SHP77 (cell line): ENCODE measurements at places on chromosomes 2 and 18.
A peak's percentile ranks its signal among the peaks of the same experiment; 100 is the strongest.

DNA sequence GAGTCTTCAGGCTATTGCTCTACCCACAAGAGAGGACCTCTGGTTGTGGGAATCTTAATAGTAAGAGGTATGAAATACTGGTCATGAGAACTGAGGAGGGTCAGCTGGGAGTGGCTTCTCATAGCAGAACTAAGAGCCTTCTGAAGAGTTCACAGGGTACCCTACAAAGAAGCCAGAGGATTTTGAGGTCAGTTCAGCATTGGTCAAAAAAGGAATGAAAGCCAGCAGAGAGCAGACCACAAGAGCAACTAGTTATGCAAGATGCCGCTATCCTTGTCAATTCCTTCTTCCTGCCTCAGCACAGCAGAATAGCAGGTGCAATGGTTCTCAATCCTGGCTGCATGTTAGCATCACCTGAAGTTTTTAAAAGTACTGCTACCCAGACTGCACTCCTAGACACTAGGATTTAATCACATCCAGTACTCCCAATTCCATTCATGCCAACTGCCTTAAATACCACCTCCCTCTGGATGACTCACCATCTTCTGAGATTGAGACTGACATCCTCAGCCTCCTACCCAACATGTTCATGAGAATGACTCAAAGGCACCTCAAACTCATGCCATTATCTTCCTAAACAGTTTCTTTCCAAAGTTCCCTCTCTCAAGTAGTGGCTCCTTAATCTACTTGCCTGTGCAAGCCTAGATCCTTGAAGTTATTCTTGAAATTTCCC, 81.0 kb upstream of the RBMS1 start:
- no peak for DNase-seq

DNA sequence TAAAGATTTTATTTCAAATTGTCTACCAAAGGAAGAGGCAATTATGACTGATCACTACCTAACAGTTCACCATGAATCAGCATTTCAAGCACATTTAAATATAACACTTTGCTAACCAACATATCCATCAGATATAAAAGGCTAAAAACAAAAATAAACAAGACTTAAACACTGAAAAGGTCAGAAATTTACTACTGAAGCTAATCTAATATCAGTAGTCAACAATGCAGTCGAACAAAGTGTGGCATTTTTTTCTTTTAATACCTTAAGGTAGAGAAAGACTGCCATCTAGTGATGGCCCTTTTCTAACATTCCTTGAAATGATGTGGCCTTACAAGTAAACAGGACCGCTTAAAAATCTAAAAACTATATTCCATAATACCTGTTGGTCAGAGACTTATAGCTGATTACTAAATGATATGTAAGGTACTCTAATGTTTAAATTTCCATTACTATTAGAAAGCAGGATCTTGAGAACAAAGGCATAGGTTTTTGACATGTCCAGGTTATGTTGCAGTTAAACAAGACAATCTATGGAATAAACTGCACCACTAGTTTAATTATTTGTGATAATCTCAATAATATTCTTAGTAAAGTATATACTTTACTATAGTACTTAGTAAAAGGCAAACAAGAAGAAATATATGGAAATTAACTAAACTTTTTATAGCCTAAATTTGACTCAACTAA, 80.0 kb downstream of the EXOC6B start:
- peak; percentile 40 for DNase-seq

- DNase-seq, result no peak
These were observed 90.0 kb upstream of the TAF1B start for GRCh38 chr2:9753276-9753600.

DNA sequence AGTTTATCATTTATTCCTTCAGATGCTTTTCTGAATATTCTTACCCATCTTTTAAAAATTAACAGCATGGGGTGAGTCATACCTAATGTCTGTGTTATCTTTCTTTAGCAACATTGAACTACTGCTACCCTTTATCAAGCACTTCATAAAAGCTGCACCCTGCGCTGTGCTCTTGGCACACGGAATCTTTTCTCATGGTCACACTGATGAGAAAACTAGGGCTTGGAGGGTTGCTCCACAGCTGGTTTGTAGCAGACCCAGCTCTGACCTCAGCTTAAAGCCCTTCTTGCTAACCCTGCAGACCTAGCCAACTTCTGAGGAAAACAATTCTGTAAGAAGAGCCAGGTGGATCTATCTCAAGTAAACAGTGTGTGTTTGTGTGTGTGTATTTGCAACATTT, 106.3 kb downstream of the RNF144A start:
- no peak for DNase-seq

DNA sequence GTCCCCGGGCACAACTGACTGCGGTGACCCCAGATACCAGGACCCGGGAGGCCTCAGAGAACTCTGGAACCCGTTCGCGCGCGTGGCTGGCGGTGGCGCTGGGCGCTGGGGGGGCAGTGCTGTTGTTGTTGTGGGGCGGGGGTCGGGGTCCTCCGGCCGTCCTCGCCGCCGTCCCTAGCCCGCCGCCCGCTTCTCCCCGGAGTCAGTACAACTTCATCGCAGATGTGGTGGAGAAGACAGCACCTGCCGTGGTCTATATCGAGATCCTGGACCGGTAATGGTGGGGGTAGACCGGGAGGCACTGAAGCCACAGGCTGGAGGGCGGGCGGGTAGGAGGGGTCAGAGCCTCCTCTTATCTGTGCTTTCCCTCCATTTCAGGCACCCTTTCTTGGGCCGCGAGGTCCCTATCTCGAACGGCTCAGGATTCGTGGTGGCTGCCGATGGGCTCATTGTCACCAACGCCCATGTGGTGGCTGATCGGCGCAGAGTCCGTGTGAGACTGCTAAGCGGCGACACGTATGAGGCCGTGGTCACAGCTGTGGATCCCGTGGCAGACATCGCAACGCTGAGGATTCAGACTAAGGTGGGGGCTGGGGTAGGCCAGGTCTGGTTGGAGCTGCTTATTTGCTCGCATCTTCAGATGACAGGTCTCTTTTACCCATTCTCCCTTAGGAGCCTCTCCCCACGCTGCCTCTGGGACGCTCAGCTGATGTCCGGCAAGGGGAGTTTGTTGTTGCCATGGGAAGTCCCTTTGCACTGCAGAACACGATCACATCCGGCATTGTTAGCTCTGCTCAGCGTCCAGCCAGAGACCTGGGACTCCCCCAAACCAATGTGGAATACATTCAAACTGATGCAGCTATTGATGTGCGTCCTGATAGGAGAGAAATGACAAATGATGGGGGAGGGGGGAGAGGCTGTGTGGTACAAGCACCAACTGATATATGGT, 780 bp downstream of the HTRA2 start:
- no peak for DNase-seq

DNA sequence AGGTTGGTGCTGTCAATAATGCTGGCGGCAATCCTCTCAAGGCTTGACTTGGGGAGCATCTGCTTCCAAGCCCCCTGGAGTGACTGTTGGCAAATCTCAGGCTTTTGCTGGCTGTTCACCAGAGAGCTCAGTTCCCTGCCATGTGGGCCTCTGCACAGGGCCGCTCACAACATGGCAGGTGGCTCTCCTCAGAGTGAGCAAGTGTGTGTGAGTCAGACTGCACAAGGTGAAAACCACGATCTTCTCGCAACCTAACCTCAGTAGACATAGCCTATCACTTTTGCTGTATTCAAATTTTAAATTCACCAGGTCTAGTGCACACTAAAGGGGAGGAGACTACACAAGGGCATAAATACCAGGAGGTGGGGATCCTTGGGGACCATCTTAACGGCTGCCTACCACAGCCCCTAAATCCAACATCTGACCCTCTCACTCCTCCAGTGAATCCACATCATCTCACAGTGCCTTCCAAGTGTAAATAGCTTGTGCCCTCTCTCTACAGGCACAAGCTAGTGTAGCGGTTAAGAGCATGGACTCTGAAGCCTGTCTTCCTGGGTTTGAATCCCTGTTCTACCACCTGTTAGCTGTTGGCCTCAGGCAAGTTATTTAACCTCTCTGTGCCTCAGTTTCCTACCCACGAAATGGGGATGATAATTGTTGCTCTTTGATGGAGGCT, 187.7 kb upstream of the CXCR4 start:
- DNase-seq, result no peak

DNA sequence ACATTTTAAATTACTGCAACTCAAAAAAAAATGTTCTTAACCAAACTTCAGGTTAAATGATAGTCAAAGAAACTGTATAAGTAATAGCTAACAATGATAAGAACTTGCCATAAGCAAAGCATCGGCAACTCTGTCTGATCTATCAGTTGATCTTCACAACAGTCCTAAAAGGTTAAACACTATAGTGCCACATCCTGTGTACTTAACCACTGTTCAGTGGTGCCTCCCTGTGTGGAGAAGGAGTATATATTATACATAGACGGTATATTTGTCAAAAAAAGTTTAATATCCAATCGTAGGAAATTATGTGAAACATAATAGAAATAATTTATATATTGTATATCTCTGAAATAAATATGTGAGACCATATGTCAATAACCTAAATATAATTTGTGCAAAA, 13.0 kb downstream of the DTNA start:
- DNase-seq, result no peak

GRCh38 chr2:23734416-23734815, 192.5 kb downstream of the ATAD2B start:
- DNase-seq, result no peak

GRCh38 chr2:97660044-97660774, 3.6 kb downstream of the ACTR1B start:
- no peak for DNase-seq

DNA sequence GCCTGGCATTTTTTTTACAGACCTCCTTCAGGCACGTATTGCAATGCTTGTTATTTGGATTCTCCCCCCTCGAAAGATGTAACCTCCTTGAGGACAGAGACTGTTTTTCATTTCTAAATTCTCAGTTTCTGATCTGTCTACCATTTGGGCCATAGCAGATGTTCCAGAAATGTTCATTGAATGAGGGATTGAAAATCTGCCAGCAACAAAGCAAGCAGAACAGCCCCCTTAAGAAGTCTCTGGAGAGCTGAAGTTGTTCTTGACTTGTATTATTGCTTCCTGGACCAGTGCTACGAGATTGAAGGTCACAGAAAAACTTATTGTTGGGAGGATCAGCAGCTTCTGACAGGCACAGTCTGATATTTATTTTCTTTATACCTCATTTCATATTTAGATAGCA, 355.5 kb downstream of the EPHA4 start:
- no peak for DNase-seq

- DNase-seq, result no peak
These were observed 124.9 kb downstream of the GALNT14 start for GRCh38 chr2:31013301-31013700.

GRCh38 chr2:78721355-78722033, 304.0 kb upstream of the REG3G start:
- DNase-seq, result no peak

GRCh38 chr2:217270485-217271121, 410.7 kb upstream of the TNP1 start:
- no peak for DNase-seq

DNA sequence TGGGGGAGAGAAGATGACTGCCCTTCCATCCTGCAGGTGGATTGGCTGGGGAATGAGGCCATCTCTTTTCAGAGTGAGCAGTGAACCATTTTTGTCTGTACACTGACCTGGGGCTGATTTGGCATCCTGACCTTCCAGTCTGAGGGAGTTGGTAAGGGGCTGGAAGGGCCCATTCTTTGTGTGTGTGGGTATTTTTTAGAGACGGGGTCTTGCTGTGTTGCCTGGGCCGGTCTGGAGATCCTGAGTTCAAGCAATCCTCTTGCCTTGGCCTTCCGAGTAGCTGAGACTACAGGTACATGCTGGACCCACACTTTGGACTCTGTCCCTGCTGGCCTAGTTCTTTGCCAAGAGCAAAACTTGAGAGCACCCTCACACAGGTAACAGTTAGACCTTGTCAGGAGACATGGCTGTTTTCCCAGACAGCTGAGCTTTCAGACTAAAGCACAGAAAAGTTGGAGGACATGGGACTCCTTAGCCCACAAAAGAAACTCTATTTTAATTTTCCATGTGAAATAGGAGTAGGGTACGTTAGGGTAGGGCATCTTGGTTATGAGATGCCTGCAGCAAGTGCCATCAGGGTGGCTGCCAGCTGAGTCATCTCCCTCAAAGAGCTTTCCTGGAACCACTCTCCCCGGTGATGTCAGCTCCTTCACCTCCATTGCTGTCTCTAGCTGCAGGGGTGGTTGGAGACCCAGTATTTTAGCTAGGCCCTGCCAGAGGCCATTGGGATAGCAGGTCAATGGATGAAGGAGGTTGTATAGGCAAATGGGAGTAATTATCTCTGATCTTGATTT, 60.7 kb downstream of the DGKD start:
- no peak for DNase-seq

DNA sequence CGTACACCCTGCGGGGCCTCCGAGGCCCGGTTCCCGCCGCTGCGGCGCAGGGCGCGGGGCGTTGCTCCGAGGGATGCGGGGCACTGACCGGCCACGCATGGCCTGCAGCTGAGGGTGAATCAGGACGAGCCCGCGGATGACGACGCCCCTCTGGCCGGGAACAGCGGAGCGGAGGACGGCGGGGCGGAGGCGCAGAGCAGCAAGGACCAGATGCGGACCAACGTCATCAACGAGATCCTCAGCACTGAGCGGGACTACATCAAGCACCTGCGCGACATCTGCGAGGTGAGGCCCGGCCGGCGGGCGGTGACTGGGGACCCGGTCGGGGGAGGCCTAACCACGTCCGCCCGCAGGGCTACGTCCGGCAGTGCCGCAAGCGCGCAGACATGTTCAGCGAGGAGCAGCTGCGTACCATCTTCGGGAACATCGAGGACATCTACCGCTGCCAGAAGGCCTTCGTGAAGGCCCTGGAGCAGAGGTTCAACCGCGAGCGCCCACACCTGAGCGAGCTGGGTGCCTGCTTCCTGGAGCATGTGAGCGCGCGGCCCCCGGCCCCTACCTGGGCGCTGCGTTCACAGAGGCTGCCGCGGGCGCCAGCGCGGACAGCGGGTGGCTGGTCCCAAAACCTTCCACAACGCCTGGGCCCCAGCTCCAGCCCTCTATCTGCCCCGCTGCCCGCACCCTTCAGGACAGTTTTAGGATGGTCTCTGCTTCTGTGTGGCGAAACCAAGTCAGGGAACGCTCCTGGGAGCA, 53.2 kb downstream of the FAM168B start:
- no peak for DNase-seq

- no peak for DNase-seq
These were observed 127.0 kb downstream of the METTL4 start for GRCh38 chr18:2444201-2444875.

GRCh38 chr2:89829828-89830227, 1138.4 kb downstream of the RPIA start:
- DNase-seq, result no peak

GRCh38 chr2:142974288-142975024, 97.0 kb downstream of the KYNU start:
- no peak for DNase-seq

- DNase-seq, result no peak
These were observed 204.5 kb downstream of the KIAA1328 start for GRCh38 chr18:37033419-37033818.

DNA sequence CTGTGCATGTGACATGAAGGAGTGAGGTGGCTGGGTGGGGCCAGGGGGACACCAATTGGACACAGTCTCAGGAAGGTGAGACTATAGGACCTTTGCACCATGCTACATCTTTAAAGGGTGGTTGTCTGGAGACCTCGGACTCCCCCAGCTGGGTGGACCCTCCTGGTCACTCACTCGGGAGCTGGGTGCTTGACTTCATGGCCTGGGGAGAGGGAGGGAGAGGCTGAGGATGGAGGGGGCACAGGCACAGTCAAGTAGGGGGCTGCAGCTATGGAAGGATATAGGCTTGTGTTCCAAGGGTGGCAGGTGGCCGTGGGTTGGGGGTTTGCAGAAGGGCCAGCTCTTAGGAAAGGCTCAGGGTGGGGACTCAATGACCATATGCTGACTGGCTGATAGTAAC, 7.1 kb upstream of the CELF4 start:
- no peak for DNase-seq
